ENCODE measurements at places on chromosomes 3 and 15.

DNA sequence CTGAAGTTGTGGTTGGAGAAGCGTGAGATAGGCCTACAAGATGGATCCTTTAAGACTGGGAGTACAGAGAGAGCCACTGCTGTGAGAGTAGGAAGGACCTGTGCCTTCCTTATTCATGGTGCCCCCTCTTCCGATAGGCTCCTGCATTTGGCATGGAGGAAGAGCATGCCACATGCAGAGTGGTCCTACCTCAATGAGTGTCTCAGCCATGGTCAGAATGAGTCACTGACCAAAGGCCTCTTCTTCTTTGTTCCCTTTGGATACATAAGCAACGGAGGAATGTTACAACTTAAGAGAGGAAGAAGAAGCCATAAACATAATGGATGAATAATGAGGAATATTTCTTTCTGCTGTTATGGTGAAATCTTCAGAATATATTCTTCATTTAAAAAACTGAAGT, 681.2 kb upstream of the GRM7 start:
- no peak for DNase-seq

- no peak for DNase-seq
Observed at GRCh38 chr15:98724494-98724893, 76.2 kb downstream of the IGF1R start.

GRCh38 chr15:77791941-77792340, 159.2 kb upstream of the LINGO1 start:
- DNase-seq, result no peak

- DNase-seq, result no peak
Observed at GRCh38 chr15:64110950-64111678, 15.3 kb downstream of the SNX1 start.

DNA sequence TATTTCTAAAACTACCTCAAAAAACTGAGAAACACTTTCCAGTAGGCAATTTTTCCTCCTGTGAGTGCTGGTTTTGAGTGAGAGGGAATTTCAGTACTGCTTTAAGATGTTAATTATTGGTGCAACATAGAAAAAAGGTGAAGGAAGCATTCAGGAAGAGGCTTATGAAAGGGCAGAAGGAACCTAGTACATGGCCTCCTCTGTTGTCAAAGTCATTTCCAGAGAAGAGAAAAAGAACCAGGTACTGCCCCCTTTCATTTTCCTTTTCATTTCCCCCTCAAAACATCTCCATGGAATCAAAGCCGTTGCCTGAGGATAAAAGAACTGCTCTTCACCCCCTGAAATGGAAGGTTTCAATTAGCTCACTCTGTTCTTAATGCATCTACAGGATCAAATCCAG, 19.8 kb downstream of the RARRES1 start:
- no peak for DNase-seq

DNA sequence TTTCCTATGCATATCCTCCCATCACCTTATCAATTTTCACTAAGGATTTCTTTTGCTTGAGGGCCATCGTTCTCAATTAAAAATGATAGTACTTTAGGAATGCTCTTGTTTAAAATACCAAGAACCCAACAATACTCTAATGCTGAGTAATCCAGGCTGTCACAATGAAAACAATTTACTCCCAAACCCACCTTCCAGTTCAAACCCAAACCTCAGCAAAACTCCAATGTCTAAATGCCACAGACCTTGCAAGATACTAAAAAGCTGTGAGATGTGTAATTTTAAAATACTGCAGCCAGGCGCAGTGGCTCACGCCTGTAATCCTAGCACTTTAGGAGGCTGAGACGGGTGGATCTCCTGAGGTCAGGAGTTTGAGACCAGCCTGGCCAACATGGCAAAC, 889.8 kb downstream of the ROBO1 start:
- no peak for DNase-seq

GRCh38 chr3:152443212-152444023, 174.7 kb downstream of the MBNL1 start:
- no peak for DNase-seq

Measured in stimulated activated CD4-positive, alpha-beta T cell treated with anti-CD3 and anti-CD28 coated beads, TNF-alpha, amount 100 ng/mL, for 4 hours (primary cell).